SK-N-SH treated with all-trans-retinoic acid at 6 μM for 48 hours (cell line): ENCODE measurements at places on chromosomes 4 and X.
A peak's percentile ranks its signal among the peaks of the same experiment; 100 is the strongest.

GRCh38 chr4:1009542-1010394 lies 1.7 kb upstream of the FGFRL1 start:
- peak; percentile 39 for ATAC-seq

GRCh38 chrX:123755107-123755506 lies 22.3 kb upstream of the THOC2 start:
- no peak for ATAC-seq

GRCh38 chr4:84878090-84878489 lies 88.4 kb downstream of the WDFY3 start:
- peak; percentile 81 for ATAC-seq

DNA sequence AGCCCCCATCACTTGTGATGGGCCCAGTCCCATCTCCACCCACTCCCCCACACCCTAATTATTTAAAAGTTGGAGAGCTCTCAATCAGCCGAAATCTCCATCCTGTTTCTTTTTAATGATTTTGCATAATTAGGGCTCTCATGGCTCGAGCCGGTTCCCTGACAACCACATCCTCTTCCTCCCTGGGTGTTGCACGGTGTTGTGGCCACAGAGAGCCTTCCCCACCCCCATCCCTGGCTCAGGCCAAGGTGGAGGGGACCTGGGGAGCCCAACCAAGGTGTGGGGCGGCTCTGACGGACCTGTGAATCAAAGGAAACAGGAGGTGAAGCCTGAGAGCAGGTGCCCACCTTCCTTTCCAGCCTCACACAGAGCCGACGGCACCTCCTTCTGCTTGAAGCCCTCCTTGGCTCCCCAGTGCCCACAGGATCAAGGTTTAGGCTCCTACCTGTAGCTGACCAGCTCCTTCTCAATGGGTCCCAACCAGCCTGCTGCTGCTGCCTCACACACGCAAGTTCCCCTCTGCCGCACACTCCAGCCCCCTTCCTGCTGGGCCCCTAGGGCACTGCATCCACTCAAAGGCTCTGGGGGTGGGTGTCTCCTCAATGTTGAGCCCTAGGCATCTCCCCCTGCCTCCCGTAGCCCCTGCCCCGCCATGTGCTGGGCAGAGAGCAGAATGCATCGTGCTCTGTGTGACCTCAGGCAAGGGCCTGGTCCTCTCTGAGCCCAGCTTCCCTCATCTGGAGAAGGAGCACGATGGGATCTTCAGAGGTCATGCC lies 68.7 kb downstream of the WFS1 start:
- no peak for ATAC-seq

- no peak for ATAC-seq
Measured at GRCh38 chr4:147477439-147477838, 3.5 kb upstream of the EDNRA start.

DNA sequence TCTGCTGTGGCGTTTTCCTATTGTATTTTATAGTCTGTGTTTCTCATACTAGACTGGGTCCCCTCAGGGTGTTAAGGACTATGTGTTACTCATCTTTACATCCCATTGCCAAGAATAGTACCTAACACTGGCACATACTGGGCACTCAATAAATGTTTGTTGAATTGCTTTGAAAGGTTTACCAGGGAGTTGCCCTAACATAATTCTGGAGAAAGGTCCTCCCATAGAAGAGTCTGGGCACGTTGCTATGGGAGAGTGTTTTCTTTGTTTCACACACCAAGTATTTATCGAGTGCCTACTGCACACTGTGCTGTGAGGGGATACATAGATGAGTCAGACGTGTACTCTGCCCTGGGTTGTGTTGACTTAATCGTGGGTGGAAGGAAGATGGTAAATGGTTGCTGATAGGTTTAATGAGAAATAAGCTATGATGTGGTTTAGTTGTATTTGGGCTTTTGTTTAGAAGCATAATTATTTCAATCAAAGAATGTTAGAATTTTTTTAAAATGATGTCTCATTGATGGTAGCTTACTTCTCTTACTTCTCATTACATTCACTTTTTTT lies 42.9 kb downstream of the AFF1 start:
- peak; percentile 77 for ATAC-seq

DNA sequence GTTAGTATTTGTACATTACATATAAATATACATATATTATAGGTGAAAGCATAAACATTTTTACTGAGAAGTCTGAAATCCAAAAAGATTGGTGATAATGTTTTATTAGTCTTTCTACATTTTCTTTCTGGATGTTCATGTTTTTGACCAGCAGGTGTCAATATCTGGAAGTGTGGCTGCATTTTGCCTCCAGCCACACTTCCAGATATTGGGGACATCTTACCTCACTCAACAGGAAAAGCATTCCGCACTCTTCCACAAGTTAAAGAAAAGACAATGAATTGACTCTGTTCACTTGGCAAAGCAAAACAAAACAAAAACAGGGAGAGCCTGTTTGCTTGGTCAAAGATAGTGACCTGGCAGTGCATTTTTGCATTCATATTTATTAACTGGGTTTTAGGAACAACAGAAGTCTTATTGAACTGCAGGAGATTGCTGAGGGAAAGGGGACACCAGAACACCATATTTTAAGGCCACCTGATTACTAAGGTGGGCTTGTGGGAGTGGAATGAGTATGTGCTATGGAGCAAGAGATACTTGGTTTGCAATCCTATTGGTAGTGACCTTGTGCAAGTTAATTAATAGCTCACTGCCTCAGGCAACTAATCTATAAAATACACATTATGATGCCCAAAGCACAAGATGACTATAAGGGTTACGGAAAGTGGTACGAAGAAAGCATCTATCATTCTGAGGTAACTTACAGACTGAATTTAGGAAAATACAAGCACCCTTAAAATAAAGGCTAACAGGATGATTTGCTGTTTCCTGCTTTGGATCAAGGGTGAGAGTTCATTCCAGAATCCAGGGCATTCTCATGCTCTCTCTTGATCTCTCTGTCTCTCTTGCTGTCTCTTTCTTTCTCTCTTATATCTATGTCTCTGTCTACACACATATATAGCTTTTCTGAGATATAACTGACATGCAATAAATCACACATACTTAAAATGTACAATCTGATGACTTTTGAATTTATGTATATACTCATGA lies 389.9 kb upstream of the EMCN start:
- no peak for ATAC-seq

- no peak for ATAC-seq
Measured at GRCh38 chr4:170083541-170083940, 6.2 kb downstream of the AADAT start.

DNA sequence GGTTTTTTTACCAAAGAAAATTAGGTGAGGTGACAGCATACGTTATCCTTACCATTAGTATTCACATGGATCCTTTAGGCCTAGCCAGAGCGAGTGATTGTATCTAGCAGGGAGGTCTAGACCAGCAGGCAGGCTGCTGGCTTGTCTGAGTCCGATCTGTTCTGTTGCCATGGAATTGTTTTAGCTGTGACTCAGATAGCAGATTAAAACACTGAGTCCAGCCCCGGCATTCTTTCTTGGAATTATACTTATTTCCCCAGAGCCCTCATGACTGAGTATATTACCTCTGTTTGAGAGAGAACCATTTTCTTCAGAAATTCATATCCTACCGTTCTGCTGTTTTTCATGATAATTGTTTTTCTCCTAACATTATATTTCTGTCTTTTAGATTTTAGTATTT lies 37.4 kb downstream of the OCRL start:
- peak; percentile 100 for ATAC-seq
